ENCODE measurements at places on chromosomes 12 and 14. TPM values are rescaled to one million over a fixed set of nuclear protein-coding genes. Genes with fewer than 3 reads are reported as not detected.

- no peak for DNase-seq
Measured at GRCh38 chr12:70271025-70271424, 27.8 kb downstream of the CNOT2 start.

DNA sequence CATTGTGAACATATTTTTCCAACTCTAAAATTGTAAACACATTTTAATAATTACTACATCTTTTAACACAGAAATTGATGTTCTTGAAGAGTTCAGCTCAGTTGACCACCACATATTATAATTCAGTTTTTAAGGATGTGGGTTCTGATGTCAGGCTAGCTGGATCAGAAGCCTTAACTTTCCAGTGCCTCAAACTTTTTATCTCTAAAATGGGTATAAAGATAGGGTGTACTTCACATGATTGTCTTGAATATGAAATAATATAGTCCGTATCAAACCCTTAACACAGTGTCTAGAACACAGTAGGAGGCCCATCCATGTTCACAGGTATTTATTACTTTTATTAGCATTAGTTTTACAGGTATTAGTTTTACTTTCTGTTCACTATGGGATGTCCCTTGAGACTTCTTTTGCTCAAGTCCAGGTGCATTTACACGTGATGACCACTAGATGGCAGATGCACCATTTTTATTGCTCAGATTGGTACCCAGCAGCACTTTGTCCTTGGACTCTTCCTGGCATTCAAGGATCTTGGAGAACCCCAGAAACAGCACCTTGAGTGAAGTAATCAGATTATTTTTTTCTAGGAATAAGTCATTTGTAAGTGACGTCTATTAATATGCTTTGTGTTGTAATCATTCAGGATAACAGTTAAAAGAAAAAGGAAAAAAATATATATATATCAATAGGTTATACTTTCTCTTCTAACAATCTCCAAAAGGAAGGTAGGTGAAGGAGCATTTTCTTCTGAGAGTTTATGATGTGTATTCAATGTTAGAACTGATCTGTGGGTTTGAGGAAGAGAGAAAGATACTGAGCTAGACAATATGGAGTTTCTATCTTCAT is 580.2 kb downstream of the ETNK1 start:
- DNase-seq = peak; percentile 56

- DNase-seq = no peak
Measured at GRCh38 chr14:64119500-64119899, 174.7 kb downstream of the ESR2 start.

- DNase-seq = no peak
Measured at GRCh38 chr12:13179211-13180074, 17.1 kb upstream of the EMP1 start.

GRCh38 chr12:130026608-130027176 is 122.9 kb upstream of the TMEM132D start:
- no peak for DNase-seq

DNA sequence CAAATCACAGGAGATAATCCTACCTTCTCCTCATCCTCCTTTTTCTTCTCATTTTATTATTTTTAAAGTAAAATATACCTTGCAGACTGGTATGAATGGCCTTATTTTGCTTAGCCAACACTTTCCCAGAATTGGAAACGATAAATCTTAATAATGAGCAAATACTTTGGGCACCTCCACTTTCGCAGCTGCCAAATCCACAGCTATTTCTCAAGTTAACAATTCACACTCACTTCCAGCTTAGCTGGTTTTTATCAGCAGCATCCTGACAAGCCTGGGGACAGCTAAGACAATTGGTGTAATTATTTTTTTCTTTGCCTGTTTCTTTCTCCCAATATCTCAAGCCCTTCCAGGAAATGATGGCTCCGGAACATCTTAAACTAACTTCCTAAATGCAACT is 867.5 kb upstream of the TMEM132C start:
- no peak for DNase-seq

GRCh38 chr12:13992585-13992984 is 11.2 kb upstream of the GRIN2B start:
- DNase-seq = no peak

- DNase-seq = no peak
Measured at GRCh38 chr14:96139879-96140278, 64.8 kb upstream of the BDKRB2 start.

GRCh38 chr14:33959692-33960151 is 8.8 kb upstream of the EGLN3 start:
- no peak for DNase-seq

GRCh38 chr12:14691560-14691959 is 4.8 kb downstream of the GUCY2C start:
- DNase-seq = peak; percentile 56

- DNase-seq = no peak
Measured at GRCh38 chr12:107322063-107322462, 228.7 kb upstream of the CRY1 start.

GRCh38 chr12:101475751-101476305 is 692 bp downstream of the SPIC start:
- DNase-seq = no peak

GRCh38 chr12:91937706-91938105 is 207.9 kb downstream of the BTG1 start:
- no peak for DNase-seq

DNA sequence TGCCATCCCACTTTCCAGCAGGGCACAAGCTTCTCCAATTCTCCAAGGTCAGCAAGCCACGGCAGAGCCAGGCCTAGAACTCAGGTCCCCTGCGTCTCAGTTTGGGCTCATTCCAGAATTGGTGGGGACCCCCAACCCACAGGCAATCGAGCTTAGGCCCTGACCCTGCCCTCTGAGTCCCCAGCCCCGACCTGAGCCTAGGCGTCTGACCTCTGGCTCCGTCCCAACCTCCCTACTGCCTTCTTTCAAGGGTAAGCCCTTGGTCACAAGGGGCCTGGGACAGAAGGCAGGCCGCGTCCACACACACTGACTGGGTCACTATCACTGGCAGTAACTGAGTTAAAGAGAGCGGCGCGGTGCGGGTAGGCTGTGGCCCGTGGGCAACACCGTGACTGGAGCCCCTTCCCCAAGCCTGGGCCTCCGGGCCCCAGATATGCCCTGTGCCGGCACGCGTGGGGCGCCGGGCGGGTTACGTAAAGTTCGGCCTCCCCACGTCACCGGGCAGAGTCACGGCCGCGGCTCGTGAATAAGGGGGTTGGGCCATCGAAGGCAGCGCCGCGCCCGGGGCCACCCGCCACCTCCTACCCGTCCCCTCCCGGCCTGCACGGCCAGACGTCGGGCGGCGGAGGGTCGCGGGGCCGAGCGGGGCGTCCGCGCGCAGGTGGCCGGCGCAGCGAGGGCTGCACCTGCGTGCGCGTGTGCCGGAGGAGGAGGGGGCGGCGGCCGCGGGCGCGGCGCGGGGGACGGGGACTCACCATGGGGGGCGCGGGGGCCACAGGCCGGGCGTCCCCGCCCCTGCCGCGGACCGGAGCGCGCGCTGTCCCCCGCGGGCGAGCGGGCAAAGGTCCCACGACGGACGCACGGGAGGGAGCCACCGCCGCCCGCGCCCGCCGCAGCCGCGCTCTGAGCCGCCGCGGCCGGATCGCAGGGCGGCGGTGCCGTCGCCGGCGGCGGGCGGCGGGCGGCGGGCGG is 516 bp downstream of the ANKRD9 start:
- no peak for DNase-seq

- no peak for DNase-seq
Measured at GRCh38 chr14:60514378-60514740, 5.4 kb downstream of the SIX6 start.

DNA sequence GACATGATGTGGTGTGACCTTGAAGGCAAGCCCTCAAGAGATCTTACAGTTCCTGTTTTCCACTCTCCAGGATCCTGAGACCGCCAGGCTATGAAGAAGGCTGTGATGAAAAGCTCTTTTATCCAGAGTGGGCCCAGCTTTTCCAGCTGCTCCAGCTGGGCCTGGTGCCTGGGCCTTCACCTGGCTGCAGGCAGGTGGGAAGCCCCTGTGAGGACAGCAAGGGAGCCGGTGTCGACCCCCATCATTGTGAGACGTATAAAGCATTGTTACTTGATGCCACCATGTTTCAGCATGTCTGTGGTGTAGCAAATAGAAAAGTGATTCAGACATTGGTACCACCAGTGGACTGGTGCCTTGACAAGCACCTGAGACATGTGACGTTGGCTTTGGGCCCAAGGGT is 190.2 kb downstream of the KIF26A start:
- DNase-seq = no peak

GRCh38 chr14:36591482-36591881 is 9.1 kb upstream of the NKX2-8 start:
- DNase-seq = no peak

DNA sequence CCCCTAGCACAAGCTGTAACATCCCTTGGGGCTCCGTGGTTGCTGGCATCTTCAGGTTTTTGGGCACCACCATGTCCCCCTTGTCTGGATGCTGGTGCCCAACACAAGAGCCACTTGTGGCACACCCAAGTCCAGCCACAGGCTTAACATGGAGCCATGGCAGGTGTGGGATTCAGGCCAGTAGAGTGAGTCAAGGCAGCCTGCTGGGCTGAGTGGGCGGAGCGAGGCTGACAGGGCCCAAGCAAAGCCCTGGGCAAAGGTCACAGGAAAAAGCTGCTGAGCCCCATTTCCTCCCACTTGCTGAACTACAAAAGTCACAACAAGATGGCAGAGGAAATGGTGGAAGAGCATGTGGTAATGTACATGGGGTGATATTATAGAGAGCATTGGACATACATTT is 950.7 kb upstream of the FLRT2 start:
- DNase-seq = no peak

DNA sequence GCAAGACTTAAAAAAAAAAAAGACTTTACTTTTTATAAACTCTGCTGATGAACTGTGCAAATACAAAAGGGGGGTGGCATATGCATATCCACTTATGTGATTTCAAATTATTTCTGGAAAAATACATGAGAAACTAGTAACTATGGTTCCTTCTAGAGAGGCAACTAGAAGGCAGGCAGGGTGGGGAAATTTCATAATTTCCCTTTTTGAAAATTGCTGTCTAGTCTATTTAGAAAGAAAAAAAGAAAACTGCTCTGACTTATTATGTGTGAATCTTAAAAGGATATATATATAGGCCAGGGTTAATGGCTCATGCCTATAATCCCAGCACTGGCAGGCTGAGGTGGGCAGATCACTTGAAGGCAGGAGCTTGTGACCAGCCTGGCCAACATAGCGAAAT is 42.3 kb downstream of the ANAPC7 start:
- DNase-seq = no peak

DNA sequence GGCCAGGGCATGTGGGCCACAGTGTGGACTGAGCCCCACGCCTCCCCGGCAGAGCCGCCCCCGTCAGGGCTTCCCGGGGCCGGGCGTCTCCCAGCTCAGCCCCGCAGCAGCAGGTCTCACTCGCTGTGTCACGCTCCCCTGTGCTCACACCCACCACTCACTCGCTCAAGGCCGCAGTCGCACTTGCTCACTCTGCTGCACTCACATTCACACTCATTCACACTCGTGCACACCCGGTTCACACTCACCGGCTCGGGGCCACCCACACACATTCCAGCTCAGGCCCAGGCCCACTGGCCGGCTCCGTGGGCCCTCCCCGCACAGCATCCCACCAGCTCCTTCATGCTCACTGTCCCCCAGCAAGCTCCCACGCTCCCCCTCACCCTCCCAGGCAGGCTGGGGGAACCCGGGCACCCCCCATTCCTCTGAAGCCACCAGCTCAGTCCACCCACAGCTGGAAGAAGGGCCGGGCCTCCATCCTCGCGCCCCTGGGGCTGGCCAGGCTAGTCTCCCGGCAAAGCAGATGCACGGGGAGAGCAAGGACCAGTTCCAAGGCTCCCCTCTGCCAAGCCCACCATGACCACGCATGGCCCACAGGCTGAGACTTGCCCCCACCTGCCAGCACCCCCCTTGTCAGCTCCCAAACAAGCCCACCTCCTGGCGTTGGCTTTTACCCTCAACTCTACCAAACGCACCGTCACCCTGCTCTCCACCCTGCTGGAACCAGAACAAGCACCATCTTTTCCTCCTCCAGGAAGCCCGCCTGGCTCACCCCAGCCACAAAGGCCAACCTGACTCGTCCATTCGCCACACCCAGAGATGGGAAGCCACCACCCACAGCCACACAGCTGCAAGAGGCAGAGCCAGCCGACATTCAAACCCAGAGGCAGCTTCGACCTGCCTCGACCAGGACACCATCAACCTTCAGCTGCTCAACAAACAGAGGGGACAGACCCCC is 28.0 kb downstream of the NCOR2 start:
- no peak for DNase-seq

DNA sequence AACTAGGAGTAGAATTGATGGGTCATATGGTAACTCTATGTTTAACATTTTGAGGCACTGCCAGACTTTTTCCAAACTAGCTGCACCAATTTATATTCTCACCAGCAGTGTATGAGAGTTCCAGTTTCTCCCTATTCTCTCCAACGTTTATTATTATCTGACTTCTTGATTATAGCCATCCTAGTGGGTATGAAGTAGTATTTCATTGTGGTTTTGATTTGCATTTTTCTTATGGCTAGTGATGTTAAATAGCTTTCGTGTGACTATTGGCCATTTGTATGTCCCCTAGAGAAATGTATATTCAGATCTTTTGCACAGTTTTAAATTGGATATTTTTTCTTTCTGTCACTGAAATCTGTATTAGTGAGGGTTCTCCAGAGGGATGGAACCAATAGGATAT is 37.8 kb downstream of the HELB start:
- DNase-seq = no peak

DNA sequence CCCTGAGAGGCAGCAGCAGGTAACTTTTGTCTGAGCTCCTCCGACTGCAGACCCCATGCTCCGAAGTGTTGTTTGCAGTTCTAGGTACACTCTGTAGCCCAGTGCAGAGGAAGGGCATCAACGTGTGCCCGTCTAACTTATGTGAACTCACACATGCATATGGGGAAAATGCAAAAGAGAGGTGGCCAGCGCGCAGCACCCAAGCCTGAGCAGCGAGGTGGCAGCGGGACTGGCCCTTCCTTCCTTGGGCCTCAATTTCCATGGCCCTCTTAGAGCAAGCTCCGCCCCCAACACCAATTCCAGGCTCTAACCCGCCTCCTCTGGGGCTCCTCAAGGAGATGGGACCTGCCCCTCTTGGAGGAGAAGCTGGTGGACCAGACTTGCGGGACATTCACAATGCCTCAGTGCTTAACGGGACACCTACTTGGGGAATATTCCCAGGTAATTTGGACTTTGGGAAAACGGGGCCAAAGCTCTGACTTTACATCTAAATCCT is 27.7 kb downstream of the GPR68 start:
- DNase-seq = no peak

RASAL1 gene
- not detected for polyA plus RNA-seq

IL26 gene
- polyA plus RNA-seq = not detected

TAS2R9 gene
- polyA plus RNA-seq = not detected

CBX5 gene
- 86.5 TPM for polyA plus RNA-seq

OASL gene
- polyA plus RNA-seq = not detected

BCL2L14 gene
- polyA plus RNA-seq = 0.22 TPM

SLC6A15 gene
- polyA plus RNA-seq = 1.1 TPM

OR6C2 gene
- polyA plus RNA-seq = not detected

NTF3 gene
- 3.2 TPM for polyA plus RNA-seq

DGLUCY gene
- 33.5 TPM for polyA plus RNA-seq

KRT83 gene
- polyA plus RNA-seq = not detected

C12orf54 gene
- polyA plus RNA-seq = 0.32 TPM

CFAP73 gene
- polyA plus RNA-seq = 0.12 TPM

GALC gene
- 25.9 TPM for polyA plus RNA-seq

ADAM21 gene
- polyA plus RNA-seq = 0.32 TPM

PRIMA1 gene
- 2.1 TPM for polyA plus RNA-seq

INSM2 gene
- 0.09 TPM for polyA plus RNA-seq
